Fibroblast of skin of back (primary cell): ENCODE measurements at places on chromosomes 5 and 9.

- DNase-seq, result peak; percentile 83
These were observed 203.9 kb downstream of the FRMD3 start for GRCh38 chr9:83334320-83334719.

DNA sequence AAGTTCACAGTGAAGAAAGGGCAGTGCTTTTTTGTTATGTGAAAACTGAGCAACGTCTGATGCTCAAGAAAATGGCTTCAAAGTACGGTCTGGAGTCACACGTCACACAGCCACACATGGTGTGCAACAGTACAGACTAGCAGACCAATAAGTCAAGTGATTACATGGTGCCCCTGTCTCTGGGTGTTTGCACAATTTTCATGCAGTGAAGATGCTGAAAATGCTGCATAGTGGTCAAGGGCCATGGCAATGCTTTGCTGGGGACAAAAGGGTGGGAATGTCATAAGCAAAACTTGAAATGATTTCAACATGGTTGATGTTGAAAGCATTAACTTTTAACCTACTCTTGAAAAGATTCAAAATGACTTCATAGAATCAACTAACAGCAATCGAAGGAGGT, 231.2 kb downstream of the EBF1 start:
- no peak for DNase-seq

GRCh38 chr5:138978080-138978479, 102.9 kb upstream of the LRRTM2 start:
- DNase-seq, result peak; percentile 73

- DNase-seq, result peak; percentile 39
These were observed 5.1 kb upstream of the HEXB start for GRCh38 chr5:74679966-74680365.

- DNase-seq, result peak; percentile 12
These were observed 26.2 kb upstream of the SPTLC1 start for GRCh38 chr9:92141144-92142129.

- peak; percentile 78 for DNase-seq
These were observed 49.8 kb downstream of the NR6A1 start for GRCh38 chr9:124721109-124721906.

DNA sequence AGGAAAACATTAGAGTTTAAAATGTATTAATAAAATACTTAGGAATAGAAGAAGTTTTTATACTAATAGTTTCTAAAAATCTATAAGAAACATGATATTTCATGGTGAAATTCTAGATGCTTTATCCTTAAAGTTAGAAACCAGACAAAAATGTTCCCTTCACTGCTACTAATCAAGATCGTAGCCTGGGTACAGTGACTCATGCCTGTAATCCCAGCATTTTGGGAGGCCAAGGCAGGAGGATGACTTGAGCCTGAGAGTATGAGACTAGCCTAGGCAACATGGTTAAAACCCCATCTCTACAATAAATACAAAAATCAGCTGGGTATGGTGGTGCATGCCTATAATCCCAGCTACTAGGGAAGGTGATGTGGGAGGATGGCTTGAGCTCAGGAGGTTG, 30.4 kb upstream of the KLF9 start:
- DNase-seq, result peak; percentile 28

GRCh38 chr9:97981846-97982682, 1.1 kb upstream of the ANP32B start:
- no peak for DNase-seq

DNA sequence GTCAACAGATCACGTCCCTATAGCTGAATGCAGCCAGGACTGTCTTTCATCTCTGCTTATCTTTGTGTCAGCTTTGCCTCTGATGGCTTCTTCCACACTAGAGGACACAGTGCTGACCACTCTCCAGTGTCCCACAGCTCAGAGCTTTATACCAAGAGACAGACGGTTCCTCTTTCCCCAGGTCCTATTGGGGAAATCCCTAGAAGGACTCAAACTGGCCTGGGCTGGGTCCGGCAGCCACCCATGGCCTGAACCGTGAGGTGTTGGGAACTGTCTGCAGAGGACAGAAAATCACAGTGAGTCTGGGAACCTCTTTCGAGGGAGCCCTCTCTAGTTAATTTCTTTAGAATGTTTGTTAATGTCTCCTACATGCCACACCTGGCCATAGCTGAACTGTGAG, 68.3 kb upstream of the SHB start:
- no peak for DNase-seq

- DNase-seq, result no peak
These were observed 10.4 kb downstream of the C9orf152 start for GRCh38 chr9:110197330-110198187.

GRCh38 chr5:133938039-133938821, 30.2 kb downstream of the C5orf15 start:
- no peak for DNase-seq

DNA sequence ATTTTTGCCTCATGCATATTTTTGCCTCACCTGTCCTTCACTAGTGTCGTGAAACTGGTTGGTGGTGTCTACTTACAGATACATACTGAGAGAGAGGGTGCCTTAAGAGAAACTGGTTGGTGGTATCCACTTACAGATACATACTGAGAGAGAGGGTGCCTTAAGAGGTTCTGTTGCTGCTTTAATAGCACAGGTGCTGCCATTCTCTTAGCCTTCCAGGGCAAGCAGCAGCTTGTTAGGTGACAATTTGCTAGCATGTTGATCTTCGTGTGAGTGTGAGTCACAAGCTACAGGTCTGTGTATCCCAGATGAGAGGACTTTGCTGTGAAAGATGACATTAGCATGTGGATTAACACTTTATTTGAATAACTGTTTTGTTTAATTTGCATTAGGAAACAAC, 1.4 kb downstream of the PTTG1 start:
- no peak for DNase-seq

- DNase-seq, result no peak
These were observed 28.0 kb upstream of the MIER3 start for GRCh38 chr5:56979968-56980367.

- DNase-seq, result peak; percentile 35
These were observed 115.8 kb downstream of the NUDT12 start for GRCh38 chr5:103446813-103447212.

- peak; percentile 54 for DNase-seq
These were observed 163.5 kb downstream of the ARSB start for GRCh38 chr5:78821536-78822021.

DNA sequence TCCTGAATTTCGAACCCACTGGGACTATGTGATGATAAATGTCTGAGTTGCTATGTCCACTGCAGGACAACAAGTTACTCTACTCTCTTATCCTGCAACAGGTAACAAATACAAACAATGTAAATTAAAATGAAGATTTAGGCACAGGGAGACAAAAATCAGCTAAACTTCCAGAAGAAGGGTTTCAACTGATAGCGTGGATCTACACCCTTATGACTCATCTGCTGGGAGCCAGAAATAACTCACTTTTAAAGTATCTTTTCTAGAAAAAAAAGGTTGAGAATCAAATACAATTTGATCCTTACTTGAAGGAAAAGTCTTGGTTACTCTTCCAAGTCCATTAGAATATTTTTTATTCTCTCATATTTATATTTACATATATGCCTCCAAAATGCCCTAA, 21.4 kb downstream of the PJA2 start:
- peak; percentile 31 for DNase-seq

GRCh38 chr9:119278171-119278570, 91.1 kb downstream of the BRINP1 start:
- DNase-seq, result no peak

GRCh38 chr5:172502969-172503368, 48.6 kb upstream of the SH3PXD2B start:
- no peak for DNase-seq

DNA sequence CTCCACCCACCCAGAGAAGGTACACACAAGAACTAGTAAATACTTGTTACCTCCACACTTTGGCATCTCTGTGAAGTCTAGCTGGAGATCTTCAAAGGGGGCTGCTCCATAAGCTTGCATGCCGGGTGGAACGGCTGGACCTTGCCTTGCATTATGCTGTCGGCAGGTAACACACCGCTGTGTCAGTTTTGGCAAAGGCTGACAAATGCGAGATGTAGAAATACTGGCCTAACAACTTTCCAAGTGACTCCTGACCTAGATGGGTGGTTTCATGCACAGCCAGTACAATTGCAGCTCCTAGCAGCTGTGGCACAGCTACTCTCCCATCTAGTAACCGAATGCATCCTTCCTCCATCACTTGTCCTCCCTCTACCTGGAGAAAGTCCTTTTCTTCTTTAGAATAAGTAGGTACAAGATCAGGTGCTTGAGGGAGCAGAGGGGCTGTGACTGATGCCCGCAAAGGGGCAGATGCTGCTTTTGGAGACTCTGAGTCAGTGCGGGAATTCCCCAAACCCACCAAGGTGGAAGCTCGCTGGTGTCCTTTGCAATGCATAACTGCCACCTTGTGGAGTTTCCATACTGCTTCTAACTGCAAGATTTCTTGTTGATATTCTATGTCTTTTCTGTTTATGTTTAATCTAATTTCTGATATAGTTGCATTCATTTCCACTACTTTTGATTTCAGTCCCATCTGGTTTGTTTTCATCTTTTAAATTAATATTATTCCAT, 78.4 kb downstream of the TMEM161B start:
- no peak for DNase-seq

GRCh38 chr9:129617167-129617566, 3.7 kb downstream of the C9orf50 start:
- DNase-seq, result peak; percentile 78

DNA sequence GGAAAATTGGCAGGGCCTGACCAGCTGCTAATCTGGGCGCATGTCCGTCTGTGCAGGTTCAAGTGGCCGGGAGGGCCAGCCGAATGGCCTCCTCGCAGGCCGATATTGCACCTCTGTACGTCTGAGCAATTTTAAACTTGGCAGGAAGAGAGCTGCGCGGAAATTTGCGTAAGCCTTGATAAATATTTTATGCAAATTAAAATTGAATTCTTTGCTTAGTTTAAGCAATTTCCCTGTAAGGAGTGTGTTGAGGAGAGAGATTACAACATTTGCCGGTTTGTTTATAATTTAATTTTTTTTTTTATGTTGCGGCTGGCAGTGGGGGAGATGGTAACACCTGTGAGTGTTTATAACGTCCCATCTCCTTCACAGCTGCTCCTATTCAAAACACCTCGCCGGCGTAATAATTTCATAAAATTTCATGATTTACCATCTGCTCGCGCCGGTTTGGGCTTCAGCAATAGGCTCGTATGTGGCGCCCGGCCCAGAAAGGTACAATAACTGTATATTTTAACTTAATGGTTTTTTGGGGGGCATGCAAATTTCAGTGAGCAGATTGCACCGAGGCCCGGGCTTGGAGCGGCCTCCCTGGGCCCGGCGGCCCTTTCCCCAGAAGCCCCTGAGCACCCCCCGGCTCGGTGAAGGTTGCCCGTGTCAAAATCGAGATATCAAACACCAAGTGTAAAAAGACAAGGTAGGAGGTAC, 269.4 kb upstream of the MVB12B start:
- DNase-seq, result no peak

GRCh38 chr9:36110434-36110833, 26.1 kb upstream of the GLIPR2 start:
- DNase-seq, result no peak

DNA sequence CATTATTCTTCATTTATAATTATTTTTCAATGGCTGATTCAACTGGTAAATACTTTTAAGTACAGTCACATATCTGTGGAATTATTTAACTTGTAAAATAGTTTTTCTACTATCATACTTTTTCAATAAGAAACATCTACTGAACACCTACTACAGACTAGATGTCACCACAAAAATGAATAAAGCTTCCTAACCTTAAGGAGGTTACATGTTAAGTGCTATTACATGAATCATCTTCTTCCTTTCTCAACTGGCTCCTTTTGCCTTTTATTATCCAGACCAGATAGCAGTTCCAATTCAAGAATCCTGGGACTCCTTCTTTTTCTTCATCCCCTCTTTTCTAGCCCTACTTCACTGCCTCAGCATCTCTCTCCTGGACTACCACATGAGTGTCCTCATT, 4.7 kb downstream of the PGGT1B start:
- peak; percentile 5 for DNase-seq

DNA sequence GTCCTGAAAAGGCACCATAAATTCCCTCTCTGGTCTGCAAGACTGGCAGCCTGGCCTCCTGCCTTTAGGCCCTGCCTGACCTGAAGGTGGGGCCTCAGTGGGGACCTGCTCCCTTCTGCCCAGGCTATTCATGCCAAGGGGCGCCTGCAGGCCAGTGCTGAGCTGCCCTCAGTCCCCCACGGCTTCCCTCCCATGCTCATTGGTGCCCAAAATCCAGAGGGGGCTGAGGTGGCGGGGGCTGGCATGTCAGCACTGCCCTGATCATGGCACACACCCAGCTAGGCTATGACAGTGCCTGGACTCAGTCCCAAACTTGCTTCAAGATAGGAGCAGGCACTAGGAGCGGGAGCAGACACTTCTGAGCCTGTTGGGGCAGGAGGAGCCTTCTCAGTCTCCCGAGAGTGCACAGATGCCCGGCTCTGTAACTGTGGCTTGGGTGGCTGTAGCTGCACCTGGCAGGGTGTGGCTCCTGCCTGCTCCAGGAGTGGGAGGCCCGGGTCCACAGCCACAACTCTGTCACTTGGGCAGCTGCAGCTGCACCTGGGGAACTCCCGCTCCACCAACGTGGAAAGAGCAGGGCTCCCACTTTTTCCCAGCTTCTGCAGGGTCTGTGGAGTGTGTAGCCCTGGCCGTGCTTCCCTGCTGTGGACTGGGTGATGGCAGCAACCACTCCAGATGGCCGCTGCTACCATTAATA, 49.0 kb downstream of the NDUFAF2 start:
- no peak for DNase-seq

- DNase-seq, result no peak
These were observed 536.5 kb upstream of the ACO1 start for GRCh38 chr9:31847963-31848362.

- peak; percentile 77 for DNase-seq
These were observed 1.7 kb upstream of the ABL1 start for GRCh38 chr9:130833031-130833990.

DNA sequence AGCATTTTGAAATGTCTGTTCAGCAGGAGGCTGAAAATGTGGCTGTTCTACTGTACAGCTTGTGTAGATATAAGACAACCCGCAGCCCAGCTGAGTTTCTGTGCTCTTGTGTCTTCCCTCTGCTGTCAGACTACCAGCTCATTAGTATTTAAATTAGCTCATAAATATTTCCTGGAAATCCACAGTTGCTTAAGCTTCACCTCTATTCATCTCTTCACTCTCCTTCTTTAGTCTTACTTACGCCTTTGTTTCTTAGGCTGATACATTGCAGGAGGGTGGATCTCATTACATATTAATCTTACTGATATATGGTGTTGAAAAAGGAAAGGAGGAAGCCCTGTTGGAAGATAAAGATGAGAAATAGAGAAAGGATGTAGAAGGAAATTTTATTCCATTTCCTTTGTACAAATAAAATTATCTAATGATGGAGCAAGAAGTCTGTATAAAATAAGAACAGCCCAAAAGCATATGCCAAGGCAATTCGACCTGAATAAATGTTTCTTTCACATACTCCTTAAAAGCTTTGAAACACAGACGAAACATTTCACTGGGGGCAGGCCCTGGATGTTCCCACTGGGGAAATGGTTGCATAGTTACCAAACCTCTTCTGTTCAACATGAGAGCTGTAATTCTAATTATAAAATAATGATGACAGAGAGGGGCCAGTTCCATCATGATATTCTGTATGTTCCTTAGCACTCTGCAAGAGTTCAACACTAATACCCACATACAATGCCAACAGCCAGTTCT, 111.8 kb upstream of the APC start:
- no peak for DNase-seq
